Neural progenitor cell (in vitro differentiated cells): ENCODE measurements at places on chromosomes 5 and 9.
A peak's percentile ranks its signal among the peaks of the same experiment; 100 is the strongest.

DNA sequence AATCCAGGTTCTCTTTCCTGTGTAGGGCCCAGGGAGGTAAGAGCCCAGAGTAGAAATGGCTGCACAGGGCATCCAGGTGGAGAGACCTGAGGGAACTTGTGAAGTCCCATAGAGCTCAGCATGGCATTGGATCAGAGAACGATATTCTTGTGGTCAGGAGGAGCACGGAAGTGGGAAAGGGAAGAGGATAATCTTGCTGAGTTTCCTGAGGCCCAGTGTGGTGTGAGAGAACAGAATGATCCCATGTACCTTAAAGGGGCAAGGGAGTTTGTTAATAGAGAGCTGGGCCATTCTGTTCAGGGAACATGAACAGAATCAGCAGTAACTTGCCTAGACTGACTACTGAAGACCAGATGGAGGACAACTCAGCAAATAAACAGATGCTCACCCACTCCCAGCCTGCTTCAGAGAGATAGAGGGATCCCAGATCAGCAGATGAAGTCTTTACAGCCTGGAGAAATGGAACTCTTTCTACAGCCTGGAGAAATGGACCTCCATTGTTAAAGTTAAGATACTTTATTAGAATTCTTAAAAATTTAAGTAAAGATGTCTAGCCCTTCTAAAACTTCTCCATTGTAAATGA is 119.7 kb upstream of the ELL2 start:
- no peak for DNase-seq

DNA sequence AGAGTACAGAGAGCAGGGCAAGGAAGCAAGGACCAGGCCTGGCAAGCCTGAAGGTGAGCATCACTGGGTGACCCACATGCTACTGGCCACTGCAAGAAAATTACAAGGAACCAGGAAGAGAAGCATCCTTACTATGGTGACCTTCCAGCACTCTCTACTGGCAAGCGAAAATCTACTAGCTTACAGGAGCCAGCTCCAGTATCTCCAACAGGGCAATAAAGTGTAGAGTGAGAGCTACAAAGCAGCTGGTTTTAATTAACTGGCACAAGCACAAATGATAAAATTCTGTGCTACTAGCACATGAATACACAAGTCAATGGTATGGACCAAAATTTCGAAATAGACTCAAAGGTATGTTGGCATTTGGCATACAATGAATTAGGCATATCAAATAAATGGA is 113.3 kb upstream of the CAST start:
- DNase-seq, result no peak

GRCh38 chr9:38318759-38319495 is 73.6 kb upstream of the ALDH1B1 start:
- DNase-seq, result no peak

- DNase-seq, result no peak
These were observed 13.1 kb downstream of the TRIO start for GRCh38 chr5:14156290-14156649.

DNA sequence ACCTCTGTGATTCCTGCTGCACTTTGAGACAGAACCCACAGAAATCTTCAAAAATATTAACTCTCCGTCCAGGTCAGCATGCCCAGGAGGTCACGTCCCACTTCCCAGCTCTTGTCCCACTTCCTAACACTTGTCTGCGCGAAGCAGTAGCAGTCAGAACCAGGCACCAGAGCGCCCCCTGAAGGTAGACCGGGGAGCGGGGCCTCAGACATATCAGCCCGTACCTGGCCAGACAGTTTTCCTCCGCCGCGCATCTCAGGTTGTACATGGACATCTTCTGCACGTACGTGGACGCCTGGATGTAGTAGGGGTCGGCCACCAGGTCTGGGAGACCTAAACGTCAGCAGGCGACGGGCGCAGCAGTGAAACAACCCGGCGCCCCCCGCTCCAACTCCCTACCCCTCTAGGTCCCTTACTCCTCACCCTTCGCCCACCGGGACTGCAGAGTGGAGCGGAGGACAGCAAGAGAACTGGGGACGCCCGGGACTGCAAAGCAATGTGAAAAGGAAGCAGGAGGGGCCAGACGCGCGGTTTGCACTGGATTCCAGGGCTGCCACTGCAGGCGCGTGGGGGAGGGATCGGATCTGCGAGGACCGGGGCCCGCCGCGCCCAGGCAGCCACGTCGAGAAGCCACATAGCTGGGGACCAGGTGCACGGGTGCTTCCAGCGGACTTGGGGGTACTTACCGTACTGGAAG is 1.2 kb downstream of the LOX start:
- peak; percentile 82 for DNase-seq

DNA sequence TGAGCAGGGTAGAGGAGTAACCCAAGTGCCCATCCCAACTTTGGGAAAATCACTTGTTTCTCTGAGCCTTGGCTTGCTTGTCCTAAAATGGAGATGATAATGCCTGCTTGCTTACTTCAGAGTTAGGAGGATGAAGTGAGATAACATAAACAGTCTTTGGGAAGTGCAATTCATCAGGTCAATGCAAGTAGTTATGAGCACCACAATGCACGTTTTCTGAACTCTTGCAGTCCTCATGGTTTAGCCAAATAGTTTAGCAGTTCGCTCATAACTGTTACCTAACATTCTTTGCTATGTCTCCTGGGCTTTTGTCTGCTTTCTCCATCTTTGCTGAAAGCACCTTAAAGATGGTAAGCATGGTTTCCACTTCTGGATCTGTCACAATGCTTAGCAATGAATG is 270.0 kb downstream of the ADAMTSL1 start:
- DNase-seq, result no peak

DNA sequence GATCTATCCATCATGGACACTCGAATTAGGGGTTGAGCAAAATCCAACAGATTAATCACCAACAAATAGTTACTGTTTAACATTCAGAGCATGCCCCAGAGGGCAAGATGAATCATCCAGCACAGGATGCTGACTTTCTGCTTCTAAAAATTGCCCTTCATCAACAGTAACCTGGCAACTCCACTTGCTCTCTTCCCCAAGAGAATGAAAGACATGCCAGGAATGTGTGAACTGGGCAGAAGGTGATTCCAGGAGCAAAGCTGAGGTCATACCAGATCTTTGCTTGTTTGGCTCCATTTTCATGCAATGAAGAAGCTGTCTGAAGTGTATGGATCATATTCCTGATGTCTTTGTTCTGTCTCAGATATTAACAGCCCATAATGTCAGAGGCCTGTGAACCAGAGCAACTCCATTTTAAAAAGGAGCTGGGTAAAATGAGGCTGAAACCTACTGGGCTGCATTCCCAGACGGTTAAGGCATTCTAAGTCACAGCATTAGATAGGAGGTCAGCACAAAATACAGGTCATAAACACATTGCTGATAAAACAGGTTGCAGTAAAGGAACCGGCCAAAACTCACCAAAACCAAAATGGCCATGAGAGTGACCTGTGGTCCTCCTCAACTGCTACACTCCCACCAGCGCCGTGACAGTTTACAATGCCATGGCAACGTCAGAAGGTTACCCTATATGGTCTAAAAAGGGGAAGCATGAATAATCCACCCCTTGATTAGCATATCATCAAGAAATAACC is 2.5 kb upstream of the ZNF367 start:
- DNase-seq, result peak; percentile 46

DNA sequence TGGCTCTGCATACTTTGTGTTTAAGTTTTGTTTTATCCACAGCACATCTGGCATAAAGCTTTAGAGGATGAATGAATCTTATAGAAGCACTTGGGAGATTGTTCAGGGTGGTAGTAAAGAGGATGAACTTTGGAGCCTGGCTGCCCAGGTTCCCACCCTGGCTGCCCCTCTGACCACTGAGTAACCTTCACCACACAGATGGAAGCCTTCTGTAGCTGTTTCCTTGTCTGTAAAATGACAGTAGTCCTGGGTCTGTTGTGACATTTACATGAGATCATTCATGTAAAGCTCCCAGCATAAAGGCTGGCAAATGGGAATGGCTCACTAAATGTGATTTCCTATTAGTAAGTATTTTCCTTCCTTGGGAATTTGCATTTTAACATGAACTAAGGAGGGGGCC is 85.7 kb upstream of the FAM169A start:
- no peak for DNase-seq

GRCh38 chr5:122773619-122774018 is 1.3 kb upstream of the SNX2 start:
- DNase-seq, result no peak

DNA sequence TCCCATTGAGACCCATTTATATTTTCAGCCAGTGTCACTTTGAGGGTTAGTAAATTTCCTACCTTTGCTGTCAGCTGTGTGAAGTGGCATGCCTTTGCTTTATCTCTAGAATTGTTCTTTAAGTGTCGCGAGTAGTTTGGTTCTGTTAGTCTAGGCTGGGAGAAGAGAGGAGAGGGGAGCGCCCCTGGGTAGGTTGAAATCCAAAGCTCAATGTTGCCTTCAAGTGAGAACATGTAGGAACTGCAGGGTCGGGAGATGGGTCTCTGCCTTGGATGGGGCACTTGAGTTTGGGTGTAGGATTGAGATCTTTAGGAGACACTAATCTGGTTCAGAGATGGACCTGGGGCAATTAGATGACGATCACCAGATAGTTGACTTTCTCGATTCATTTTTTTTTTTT is 46.3 kb downstream of the STC2 start:
- peak; percentile 69 for DNase-seq
